Heart right ventricle (tissue), 16 donors: ENCODE measurements at places on chromosomes 7 and 10. TPM values are rescaled to one million over a fixed set of nuclear protein-coding genes. Genes with fewer than 3 reads are reported as not detected.

DNA sequence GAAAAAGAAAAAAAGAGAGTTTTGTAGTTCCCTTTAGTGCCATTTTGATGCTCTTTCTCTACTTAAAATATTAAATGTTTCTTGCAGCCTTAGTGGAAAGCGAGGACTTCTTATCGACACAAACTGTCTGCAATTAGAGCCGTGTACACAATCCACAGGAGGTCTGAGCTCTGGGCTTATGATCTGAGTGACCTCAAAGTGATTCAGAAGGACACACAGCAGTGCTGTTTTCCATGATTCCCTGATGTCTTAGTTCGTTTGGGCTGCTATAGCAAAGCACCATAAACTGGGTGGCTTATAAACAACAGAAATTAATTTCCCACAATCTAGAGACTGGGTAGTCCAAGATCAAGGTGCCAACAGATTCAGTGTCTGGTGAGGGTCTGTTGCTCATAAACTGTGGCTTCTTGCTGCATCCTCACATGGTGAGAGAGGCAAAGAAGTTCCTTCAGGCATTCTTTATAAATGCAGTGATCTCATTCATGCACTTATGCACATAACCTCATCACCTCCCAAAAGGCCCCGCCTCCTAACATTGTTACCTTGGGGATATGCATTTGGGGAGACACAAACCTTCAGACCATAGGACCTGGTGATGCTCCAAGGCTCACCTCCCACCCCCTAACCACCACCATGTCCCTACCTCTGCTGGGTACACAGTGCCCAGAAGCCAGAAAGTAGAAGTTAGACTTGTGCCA is 204.5 kb upstream of the GHITM start:
- no peak overlapping the region for H3K4me3 ChIP-seq
- H3K27me3 ChIP-seq: no peaks in the 10 kb centered on the region
- no peaks in the 10 kb centered on the region for H3K4me1 ChIP-seq
- no peak for DNase-seq

GRCh38 chr10:44863344-44864047 is 47.6 kb upstream of the TMEM72 start:
- no peak for DNase-seq
- peaks cover 21% of the 10 kb centered on the region for H3K4me1 ChIP-seq
- H3K4me3 ChIP-seq: no peak overlapping the region
- H3K27ac ChIP-seq: no peak overlapping the region
- peaks cover 8% of the 10 kb centered on the region for H3K27me3 ChIP-seq

- H3K27ac ChIP-seq: no peak overlapping the region
- no peaks in the 10 kb centered on the region for H3K36me3 ChIP-seq
- H3K4me1 ChIP-seq: no peaks in the 10 kb centered on the region
- no peak for DNase-seq
These were observed 538.5 kb downstream of the HTR7 start for GRCh38 chr10:90319188-90319914.

DNA sequence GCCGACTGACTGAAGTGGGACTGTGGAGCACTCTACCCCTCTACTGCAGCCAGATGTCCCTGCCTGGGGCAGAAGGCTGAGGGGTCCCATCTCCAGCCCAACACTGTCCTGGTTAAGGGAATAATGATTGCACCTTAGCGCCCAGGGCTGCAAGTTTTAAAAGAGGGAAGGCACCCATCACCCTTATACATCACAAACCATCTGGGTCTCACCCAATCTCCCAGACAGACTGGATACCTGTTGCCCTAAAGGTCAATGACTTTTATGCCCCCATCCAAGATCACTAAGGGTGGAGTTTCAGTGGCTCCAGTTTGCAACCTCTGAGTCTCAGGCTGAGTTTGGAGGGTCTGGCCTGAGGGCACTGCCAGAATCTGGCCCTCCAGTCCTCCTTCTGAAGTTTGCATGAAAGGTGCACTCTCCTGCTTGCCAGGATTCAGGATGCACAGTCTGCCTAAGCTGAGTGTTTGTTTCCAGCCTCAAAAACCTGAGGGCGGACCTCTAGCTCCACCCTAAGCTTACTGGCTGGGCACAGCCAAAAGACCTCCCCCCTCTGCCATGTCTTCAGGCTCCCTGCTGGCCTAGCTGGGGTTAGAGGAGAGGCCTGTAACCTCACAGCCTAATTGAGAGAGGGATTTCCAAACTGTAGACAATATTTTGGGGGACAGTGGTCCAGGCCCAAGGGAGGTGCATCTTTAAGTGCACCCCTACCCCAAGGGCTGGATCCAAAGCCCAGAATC is 2.5 kb upstream of the EMX2 start:
- H3K4me1 ChIP-seq: peaks cover 28% of the 10 kb centered on the region
- no peak overlapping the region for H3K4me3 ChIP-seq
- no peak for DNase-seq
- no peaks in the 10 kb centered on the region for H3K36me3 ChIP-seq
- H3K27ac ChIP-seq: no peak overlapping the region

GRCh38 chr10:48240196-48240595 is 34.3 kb downstream of the FRMPD2 start:
- H3K36me3 ChIP-seq: no peaks in the 10 kb centered on the region
- no peak overlapping the region for H3K27ac ChIP-seq
- no peak overlapping the region for H3K4me3 ChIP-seq
- H3K4me1 ChIP-seq: no peaks in the 10 kb centered on the region
- H3K27me3 ChIP-seq: no peaks in the 10 kb centered on the region

DNA sequence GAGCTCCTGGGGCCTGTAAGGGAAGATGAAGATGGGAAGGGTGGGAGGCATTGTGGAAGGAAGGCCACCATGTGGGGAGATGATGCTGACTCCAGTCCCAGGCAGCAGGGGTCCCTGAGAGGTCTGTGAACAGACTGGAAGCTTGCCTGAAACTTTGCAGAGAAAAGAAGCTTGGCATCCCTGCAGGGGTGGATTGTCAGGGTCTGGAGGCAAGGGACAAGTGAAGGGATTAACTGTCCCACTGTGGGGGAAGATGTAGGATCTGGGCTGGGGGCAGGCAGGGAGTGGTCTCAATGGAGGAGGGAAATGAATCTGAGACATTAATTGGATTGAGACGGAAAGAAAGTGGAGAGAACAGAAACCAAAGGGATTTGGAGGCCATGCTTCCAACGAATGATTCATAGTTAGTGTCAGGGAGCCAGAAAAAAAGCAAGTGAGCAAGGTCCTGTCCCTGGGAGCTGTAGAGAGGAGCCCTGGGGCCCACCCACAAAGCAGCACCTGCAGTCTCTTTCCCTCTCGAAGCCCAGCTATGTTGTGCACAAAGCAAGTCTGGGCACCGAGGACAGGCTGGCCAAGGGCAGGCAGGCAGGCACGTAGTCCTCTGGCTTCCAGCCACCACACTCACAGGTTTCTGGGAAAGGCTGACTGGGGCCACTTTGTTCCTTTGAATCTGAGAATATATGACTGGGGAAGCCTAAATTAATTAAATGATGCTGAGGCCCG is 4.7 kb upstream of the SLC18A3 start:
- peaks cover 55% of the 10 kb centered on the region for H3K27me3 ChIP-seq
- no peak overlapping the region for H3K27ac ChIP-seq
- no peaks in the 10 kb centered on the region for H3K4me1 ChIP-seq
- H3K36me3 ChIP-seq: no peaks in the 10 kb centered on the region
- no peak overlapping the region for H3K4me3 ChIP-seq

GRCh38 chr7:110564246-110564645 is 526.7 kb upstream of the LRRN3 start:
- H3K4me3 ChIP-seq: no peak overlapping the region
- no peak for DNase-seq
- no peaks in the 10 kb centered on the region for H3K27me3 ChIP-seq
- H3K27ac ChIP-seq: no peak overlapping the region

DNA sequence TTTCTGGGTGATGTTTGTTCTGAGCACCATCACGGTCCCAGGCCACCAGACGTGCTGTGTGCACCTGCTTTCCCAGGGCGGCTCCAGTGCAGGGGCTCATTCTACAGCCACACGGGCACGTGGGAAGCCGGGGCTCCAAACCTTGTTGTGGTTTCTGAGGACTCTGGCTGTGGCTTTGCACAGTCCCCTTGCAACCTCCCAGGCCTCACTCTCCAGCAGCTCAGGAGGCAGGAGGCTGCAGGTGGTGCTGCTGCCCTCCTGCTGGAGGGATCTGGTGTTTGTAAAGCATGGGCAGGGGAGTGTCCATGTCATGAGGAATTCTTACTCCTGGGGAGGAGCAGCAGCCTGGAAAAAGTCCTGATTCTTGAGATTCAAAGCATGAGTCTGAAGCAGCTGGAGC is 54.3 kb downstream of the INSYN2A start:
- DNase-seq: no peak
- no peak overlapping the region for H3K4me3 ChIP-seq
- H3K27ac ChIP-seq: no peak overlapping the region
- H3K27me3 ChIP-seq: no peaks in the 10 kb centered on the region
- no peaks in the 10 kb centered on the region for H3K36me3 ChIP-seq

GRCh38 chr10:124573726-124574455 is 112.3 kb downstream of the LHPP start:
- H3K36me3 ChIP-seq: no peaks in the 10 kb centered on the region
- no peak overlapping the region for H3K27ac ChIP-seq
- no peak overlapping the region for H3K4me3 ChIP-seq
- no peak for DNase-seq

- H3K4me3 ChIP-seq: no peak overlapping the region
- DNase-seq: no peak
- peaks cover 96% of the 10 kb centered on the region for H3K36me3 ChIP-seq
- H3K27me3 ChIP-seq: no peaks in the 10 kb centered on the region
These were observed 21.0 kb upstream of the DDX21 start for GRCh38 chr10:68934994-68935393.

GRCh38 chr7:125059861-125060456 is 130.3 kb upstream of the POT1 start:
- peaks cover 7% of the 10 kb centered on the region for H3K27me3 ChIP-seq
- no peaks in the 10 kb centered on the region for H3K36me3 ChIP-seq
- no peaks in the 10 kb centered on the region for H3K4me1 ChIP-seq
- no peak overlapping the region for H3K4me3 ChIP-seq
- no peak overlapping the region for H3K27ac ChIP-seq
- no peak for DNase-seq

- H3K36me3 ChIP-seq: no peaks in the 10 kb centered on the region
- H3K4me3 ChIP-seq: peak within 1 kb of the TSS; percentile 8
- no peaks in the 10 kb centered on the region for H3K27me3 ChIP-seq
- DNase-seq: no peak
These were observed at the start of gene C10orf71 for GRCh38 chr10:49298983-49299815. C10orf71 (plus strand) TSS chr10:49299170; CDS start chr10:49322546, 23,376 bp downstream.

DNA sequence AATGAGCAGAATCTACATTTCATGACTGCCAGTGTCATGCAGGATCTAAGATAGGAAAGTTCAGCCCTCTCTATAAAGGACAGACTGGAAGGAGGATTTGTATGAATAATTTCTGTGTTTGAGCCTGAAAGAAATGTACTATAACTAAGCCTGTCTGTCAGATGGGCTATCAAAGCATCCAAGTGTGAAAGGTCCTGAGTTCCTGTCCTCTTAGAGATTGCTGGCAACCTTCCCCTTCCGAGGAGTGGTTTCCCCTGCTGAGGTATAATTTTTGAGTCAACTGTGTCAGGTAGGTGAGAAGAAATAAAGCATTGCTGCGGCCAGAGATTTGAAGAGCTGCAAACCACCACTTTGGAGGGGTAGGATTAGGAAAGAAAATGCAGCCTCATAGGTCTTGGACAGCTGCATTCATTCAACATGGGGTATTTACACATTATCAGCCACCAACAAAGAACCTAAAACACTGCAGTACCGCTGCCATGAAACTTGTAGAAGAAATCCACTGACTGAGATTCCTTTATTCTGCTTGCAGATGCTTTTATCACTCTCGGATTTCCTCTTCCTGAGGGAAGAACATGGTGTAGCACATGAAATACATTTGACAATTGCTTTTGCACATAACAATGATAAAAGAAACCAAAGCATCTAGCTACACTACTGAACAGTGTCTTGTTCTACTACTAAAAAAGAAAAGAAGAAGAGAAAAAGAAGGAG is 189.1 kb downstream of the DGKI start:
- H3K27me3 ChIP-seq: no peaks in the 10 kb centered on the region
- H3K27ac ChIP-seq: peak overlapping the region; percentile 47
- peaks cover 17% of the 10 kb centered on the region for H3K4me1 ChIP-seq
- no peak for DNase-seq

DNA sequence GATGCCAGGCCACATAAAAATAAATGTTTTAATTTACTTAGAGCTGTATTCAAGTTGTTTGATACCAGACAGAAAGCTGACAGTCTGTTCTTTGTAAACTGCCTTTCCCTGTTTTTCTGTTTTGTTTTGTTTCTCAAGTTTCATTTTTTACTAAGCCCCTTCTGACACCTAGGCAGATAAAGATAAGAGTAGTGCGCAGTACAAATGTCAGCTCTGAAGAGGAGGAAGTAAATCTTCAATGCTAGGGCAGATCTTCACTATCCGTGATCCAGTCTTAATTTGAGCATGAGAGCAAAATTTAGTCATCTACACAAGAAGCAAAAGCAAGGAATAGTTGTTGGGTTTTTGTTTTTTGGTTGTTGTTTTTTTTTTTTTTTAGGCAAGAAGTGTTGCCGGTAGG is 27.3 kb downstream of the MTURN start:
- no peak overlapping the region for H3K27ac ChIP-seq
- no peak for DNase-seq
- H3K27me3 ChIP-seq: no peaks in the 10 kb centered on the region
- peaks cover 41% of the 10 kb centered on the region for H3K4me1 ChIP-seq
- H3K36me3 ChIP-seq: no peaks in the 10 kb centered on the region

DNA sequence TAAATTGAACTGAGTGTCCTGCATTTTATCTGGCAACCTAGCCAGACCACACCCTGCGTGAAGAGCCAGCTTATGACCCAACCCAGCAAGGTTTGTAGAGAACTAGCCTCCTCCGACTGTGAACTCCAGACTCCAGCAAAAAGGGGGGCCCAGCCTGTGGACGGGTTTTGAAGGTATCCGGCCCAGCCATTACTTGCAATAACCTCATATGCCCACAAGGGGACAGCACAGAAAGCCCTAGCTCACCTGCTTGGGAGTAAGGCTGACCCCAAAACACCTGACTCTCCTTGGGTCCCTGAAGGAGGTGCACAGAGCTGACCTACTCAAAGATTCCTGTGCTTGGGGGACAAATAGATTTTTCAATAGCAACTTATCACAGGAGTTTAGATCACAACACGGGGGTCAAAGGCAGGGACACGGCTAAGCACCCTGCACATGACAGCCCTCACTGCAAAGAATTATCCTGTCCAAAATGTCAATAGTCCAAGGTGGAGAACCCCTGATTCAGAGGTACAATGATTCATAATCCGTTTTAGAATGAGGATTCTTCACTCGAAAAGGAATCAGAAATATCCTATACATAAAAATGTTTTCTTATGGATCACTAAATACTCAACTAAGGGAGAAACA is 4.6 kb downstream of the TRPV6 start:
- H3K4me1 ChIP-seq: no peaks in the 10 kb centered on the region
- no peak overlapping the region for H3K27ac ChIP-seq
- H3K27me3 ChIP-seq: peaks cover 35% of the 10 kb centered on the region

GRCh38 chr7:130632111-130632510 is 36.4 kb downstream of the COPG2 start:
- no peak overlapping the region for H3K4me3 ChIP-seq
- H3K36me3 ChIP-seq: no peaks in the 10 kb centered on the region
- no peaks in the 10 kb centered on the region for H3K4me1 ChIP-seq

- H3K36me3 ChIP-seq: peaks cover 95% of the 10 kb centered on the region
- no peak for DNase-seq
- H3K4me1 ChIP-seq: no peaks in the 10 kb centered on the region
- H3K4me3 ChIP-seq: no peak overlapping the region
- no peaks in the 10 kb centered on the region for H3K27me3 ChIP-seq
These were observed 207.0 kb downstream of the MLLT10 start for GRCh38 chr10:21740989-21741388.

The SLC39A12 gene
- polyA plus RNA-seq: not detected

The ITIH5 gene
- 2.8 TPM for polyA plus RNA-seq

The CYP3A7 gene
- not detected for polyA plus RNA-seq

The SPOCK2 gene
- polyA plus RNA-seq: 6.7 TPM

The NOS3 gene
- polyA plus RNA-seq: 11.1 TPM

The LIPF gene
- 0.95 TPM for polyA plus RNA-seq

The OR13A1 gene
- polyA plus RNA-seq: 0.04 TPM
